ENCODE measurements at places on chromosomes 4 and X.
A peak's percentile ranks its signal among the peaks of the same experiment; 100 is the strongest.

GRCh38 chrX:11416600-11416999, 123.4 kb downstream of the AMELX start:
- DNase-seq: no peak

- peak; percentile 80 for DNase-seq
These were observed 15.6 kb upstream of the ASMTL start for GRCh38 chrX:1468250-1468772.

DNA sequence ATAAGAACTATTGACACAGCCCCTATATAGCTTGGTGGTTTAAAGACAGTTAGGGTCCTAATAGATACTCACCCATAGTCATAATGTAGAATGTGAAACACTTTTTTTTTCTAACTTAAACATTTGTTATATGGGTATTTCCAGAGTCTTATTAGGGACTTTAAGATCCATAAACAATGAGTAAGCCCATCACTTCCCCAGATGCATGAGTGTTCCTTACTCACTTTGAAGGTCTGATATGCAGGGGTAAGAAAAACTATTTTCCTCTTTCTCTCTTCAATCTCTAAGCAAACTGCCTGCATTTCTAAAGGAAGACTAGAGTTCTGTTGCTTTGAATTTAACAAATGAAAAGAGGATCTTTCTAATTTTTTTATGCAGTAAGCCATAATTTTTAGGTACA, 443.6 kb upstream of the PITX2 start:
- DNase-seq: no peak

DNA sequence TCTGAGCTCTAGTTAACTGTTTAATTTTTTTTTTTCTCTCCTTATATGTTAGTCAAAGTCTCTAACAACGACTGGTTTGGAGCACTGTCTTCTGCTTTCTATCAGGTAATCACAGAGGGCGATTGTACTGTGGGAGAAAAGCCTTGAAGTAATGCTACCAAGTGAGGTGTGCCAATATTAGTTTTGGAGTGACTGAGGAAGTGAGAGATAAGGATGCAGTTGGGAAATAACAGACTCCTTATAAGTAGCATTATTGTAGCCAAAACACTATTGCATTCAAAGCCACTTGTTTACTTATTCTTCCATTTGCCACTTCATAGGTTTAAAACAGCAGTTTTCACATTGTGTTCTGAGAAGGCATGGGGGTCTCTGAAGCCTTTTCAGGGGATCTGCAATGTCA, 79.1 kb upstream of the SLC6A14 start:
- no peak for DNase-seq

- no peak for DNase-seq
These were observed 94.2 kb downstream of the LARP1B start for GRCh38 chr4:128155231-128155855.

- DNase-seq: peak; percentile 54
These were observed 309.4 kb downstream of the PPP3CA start for GRCh38 chr4:101037938-101038413.

- DNase-seq: no peak
These were observed 108.6 kb downstream of the ARHGAP6 start for GRCh38 chrX:11557120-11557519.

DNA sequence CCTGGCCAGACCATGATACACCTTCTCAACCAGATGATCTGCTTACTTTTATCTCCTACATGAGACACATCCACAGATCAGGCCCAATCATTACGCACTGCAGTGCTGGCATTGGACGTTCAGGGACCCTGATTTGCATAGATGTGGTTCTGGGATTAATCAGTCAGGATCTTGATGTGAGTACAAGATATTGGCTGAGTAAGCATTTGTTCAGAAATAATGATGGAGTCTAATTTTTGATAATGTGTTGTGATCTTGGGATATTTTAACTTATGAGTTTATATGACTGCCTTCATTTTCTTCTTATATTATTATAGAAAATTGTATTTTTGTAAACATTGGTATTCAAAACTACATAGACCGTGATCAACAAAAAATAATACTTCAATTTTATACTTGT, 39.4 kb downstream of the SLC10A6 start:
- DNase-seq: no peak

DNA sequence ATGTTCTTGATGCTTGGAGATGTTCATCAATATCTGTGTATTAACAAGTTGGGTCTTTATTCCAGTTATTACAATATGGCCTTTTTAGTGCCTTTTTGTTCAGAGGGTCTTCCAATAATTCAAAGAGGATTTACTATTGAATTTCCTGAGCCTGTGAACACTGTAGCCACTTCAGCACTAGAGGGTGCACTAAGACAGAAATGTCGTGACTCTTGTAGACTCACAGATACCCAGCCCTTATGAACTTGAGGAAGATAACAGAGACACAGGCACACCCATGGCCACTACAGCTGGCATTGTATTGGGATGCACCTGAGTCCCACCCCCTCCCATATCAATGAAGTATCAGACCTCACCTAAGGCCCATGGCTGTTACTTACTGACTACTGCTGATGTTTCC, 54.4 kb upstream of the ACTRT1 start:
- DNase-seq: no peak

DNA sequence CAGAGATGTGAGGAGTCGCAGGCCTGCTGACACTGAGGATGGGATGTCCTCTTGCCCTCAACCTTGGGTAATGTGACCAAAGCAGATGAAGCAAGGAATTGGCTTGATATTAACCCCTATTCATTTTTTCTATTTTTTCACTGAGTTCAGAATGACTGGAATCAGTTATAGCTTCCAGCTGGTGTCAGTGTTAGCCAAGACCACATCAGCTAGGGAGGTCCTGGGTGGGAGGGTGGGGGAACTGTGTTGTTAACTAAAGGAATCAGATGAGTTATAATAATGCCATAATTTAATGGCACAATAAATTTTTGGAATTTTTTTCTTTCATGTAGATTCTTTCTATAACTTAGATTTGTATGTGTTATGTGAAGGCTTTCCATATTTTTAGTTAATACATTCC, 91.9 kb downstream of the EGF start:
- DNase-seq: no peak

DNA sequence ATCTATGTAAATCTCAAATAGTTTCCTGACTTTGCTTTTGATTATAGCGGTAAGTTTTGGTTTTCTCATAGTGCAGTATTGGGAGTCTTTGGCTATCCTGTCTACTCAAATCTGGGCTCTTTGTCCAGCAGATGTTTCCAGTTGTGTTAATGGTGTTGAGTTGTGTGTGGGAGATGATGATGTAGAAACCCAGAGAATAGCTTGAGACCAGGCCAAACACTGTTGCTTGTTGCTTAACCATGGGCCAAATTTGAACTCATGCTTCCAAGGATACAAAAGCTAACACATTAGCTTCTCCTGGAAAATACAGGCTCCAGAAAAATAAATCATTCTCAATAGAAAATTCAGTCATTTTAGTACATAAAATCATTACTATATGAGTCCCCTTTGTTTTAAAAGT, 82.6 kb upstream of the GYPA start:
- no peak for DNase-seq

- DNase-seq: no peak
These were observed 30.0 kb upstream of the GTPBP6 start for GRCh38 chrX:348461-349117.

DNA sequence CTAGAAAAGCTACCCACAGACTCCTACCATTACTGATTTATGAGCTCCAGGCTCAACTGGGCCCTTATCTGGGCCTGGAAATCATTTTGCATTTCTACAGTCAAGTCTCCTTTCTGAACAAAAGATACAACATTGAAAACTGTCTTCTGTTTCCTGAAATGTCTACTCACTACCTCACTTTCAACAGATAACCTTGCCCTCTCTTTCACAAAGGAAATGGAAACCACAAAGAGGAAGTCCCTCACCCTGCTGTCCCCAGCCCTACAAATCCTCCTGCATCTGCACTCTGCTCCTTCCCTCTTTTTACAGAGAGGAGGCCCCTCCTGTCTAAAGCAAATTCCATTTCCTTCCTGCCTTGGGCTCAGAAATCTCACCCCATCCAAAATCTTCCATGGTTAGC, 24.8 kb upstream of the CYBB start:
- no peak for DNase-seq

DNA sequence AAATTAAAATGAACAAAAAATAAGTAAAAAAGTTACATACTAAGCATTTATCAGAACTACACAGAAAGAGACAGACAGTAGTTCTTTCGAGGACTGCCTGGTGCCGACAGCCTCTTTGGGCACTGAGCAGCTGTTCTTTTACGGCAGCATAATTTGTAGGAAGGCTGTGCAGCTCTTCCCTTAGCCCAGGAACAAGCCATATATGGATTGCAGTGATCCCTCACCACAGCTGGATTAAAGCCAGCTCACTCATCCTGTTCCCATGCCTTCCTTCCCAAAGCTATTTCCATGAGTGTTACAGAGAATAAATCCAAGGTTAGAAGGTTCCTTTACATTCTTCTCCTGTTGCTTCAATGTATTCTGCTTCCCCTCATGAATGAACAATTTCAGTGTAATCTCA, 71.7 kb downstream of the DDX60L start:
- no peak for DNase-seq

DNA sequence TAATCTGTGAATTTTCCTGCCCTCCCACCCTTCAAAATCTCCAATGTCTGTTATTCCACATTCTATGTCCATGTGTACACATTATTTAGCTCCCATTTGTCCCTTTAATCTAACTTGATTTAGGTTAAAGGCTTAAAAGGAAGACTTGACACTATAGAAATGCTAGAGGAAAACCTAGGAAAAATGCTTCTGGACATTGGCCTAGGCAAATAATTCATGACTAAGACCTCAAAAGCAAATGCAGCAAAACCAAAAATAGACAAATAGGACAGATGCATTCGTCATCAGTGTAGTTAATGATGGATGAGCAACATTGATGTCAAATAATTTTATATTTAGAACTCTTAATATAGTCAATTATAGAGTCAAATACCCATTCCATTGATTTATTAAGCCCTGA, 36.9 kb downstream of the INTU start:
- no peak for DNase-seq

GRCh38 chrX:150958177-150958576, 25.0 kb upstream of the HMGB3 start:
- no peak for DNase-seq

DNA sequence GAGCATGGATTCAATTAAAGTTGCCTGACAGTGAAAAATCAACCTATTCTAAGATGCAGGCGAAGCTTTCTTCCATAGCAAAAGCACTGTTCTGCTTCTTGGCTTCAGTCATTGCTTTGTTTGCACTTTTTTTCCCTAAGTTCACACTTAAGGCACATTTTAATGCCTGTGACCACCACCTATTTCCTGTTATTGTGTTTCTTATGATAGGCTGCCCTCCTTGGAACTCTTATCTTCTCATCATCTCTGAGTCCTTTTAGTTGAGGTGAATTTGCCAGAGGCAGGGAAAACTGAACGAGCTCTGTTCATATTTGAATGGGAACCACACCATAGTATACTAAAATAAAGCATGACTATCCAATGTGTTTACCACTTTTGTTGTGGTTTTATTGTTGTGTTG, 119.8 kb downstream of the SPCS3 start:
- no peak for DNase-seq

DNA sequence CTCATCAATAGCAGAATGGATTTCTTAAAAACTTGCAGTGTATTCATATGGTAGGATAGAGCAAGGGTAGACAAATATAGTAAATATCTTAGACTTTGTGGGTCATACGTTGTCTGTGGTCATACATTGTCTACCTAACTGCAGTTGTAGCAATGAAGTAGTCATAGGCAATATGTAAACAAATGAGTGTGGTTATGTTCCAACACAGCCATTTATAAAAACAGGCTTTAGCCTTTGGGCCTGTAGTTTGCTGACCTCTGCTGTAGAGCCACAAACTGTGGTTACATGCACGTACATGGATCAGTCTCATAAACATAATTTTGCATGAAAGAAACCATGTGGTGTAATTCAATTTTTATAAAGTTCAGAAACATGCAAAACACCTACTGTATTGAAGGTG, 98.9 kb downstream of the LARP1B start:
- no peak for DNase-seq

GRCh38 chr4:24799544-24800324, 4.4 kb downstream of the SOD3 start:
- no peak for DNase-seq

- DNase-seq: no peak
These were observed 738.6 kb downstream of the PCDH7 start for GRCh38 chr4:31458813-31459212.

DNA sequence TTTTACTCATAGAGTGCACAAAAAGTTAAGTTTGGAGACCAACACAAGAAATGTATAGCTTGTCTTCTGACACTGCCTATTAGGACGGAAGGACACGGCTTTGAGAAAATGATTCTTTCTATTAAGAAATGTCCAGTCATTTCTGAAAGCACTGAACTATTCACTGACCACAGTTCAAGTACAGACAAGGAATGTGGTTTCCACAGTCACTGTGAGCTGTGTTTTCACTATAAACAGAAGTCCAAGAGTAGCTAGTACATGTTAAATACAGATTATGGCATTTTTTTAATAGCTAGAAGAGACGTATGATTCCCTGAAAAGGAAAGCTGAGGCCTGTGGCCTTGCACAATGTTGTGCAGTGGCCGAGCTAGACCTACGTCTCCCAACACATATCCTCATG, 115.1 kb upstream of the GPM6A start:
- DNase-seq: no peak

DNA sequence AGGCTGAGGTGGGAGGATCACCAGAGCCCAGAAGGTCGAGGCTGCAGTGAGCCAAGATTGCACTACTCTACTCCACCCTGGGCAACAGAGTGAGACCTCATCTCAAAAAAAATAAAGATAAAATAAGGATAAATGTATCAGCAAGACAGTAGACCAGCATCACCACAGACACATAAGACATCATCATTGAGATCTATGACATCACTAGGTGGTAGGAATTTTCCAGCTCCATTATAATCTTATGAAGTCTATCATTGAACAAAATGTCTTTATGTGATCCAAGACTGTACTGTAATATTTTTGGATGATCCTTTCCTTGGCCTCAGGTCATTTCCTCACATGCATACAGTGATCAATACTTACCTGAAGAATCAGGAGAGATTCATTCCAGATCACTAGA, 8.3 kb upstream of the FAM200B start:
- no peak for DNase-seq

- DNase-seq: no peak
These were observed 329.2 kb downstream of the ARHGAP10 start for GRCh38 chr4:148061141-148061481.

GRCh38 chrX:15376956-15377355, 7.3 kb downstream of the VEGFD start:
- no peak for DNase-seq
